ENCODE measurements at places on chromosomes 11 and 22.

DNA sequence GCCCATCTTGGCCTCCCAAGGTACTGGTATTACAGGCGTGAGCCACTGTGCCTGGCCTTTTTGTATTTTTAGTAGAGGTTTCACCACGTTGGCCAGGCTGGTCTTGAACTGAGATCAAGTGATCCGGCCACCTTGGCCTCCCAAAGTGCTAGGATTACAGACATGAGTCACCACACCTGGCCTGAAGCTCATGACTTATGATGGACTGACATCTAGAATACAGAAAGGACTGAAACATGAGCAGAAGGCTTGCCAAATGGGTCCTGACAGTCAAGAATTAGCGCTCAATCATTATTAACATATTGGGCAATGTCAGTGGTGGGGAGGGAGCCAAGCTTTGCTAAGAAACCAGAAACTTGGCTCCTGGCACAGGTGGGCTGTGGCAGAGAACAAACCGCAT, 5.0 kb downstream of the FADS1 start:
- no peak overlapping the region for H3K27ac ChIP-seq
- no peak for DNase-seq
- H3K4me3 ChIP-seq: no peak overlapping the region
- peaks cover 75% of the 10 kb centered on the region for H3K36me3 ChIP-seq
- H3K4me1 ChIP-seq: peaks cover 10% of the 10 kb centered on the region
- H3K27me3 ChIP-seq: no peaks in the 10 kb centered on the region

GRCh38 chr11:110093407-110094297, 460 bp downstream of the ZC3H12C start:
- H3K36me3 ChIP-seq: no peaks in the 10 kb centered on the region
- peaks cover 26% of the 10 kb centered on the region for H3K27me3 ChIP-seq
- H3K4me1 ChIP-seq: peaks cover 23% of the 10 kb centered on the region
- no peak overlapping the region for H3K27ac ChIP-seq

GRCh38 chr11:117476531-117477142, 149.0 kb downstream of the CEP164 start:
- no peaks in the 10 kb centered on the region for H3K36me3 ChIP-seq
- H3K27ac ChIP-seq: no peak overlapping the region
- H3K4me1 ChIP-seq: peaks cover 34% of the 10 kb centered on the region
- no peak for DNase-seq

DNA sequence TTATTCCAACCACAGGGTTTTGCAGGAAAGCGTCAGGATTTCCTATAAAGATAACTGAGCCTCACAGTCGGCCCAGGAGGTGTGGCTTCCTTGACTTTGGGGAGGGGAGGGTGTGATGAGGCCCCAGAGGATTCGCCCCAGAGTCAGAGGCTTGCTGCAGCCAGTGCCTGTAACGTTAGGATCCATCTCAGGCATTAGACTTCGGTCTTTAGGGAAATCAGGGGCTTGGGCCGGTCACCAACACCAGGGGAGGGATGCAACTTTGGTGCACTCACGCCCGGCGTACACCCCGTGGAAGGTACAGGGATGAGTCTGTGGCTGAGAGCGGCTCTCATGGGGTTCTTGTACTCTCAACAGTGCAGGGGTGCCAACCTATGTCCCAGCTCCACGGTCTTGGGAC, 5.7 kb upstream of the ANO1 start:
- H3K27ac ChIP-seq: no peak overlapping the region
- no peak for DNase-seq
- H3K27me3 ChIP-seq: peaks cover 44% of the 10 kb centered on the region
- no peak overlapping the region for H3K4me3 ChIP-seq
- no peaks in the 10 kb centered on the region for H3K36me3 ChIP-seq
- H3K4me1 ChIP-seq: peaks cover 54% of the 10 kb centered on the region

DNA sequence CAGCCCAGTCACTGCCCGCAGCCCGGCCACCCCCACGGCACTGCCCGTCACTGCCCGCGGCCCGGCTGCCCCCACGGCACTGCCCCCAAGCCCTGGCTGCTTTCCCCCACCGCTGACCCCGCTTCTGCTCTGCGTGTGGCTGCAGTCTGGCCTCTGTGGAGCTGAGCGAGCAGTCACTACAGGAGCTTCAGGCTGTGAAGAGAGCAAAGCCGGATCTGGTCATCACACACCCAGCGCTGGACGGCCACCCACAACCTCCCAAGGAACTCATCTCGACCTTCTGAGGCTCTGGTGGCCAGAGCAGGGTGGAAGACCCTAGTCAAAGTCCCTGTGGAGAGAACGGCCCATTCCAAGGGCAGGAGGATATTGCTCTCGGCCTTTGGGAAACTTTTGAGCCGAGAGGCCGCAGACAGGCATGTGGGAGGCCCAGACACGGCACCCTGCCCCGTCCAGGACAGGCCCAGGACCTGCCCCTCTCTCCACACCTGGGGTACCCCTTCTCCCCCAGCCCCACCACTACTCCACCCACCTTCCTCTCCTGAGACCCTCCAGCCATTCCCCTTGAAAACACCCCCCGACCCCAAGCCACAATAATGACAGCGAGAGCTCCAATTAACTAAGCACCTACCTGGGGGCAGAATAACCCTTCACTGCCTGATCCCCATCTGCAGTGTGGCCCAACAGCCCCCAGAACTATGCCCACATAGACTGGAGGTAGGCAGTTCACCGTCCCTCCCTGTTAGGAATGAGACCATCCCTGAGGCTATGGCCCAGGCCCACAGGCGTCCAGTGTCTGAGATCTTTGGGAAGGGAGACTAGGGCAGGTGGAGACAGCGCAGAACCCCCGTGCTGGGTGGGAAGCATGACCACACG, 3.7 kb upstream of the PGGHG start:
- peaks cover 48% of the 10 kb centered on the region for H3K27me3 ChIP-seq
- H3K4me1 ChIP-seq: peaks cover 45% of the 10 kb centered on the region
